ENCODE measurements at places on chromosomes 4 and X.

GRCh38 chr4:186623546-186623945, 68.2 kb upstream of the MTNR1A start:
- DNase-seq = no peak

GRCh38 chr4:96293806-96294205, 453.9 kb downstream of the PDHA2 start:
- no peak for DNase-seq

GRCh38 chr4:10096201-10096977, 20.2 kb downstream of the WDR1 start:
- DNase-seq = no peak

DNA sequence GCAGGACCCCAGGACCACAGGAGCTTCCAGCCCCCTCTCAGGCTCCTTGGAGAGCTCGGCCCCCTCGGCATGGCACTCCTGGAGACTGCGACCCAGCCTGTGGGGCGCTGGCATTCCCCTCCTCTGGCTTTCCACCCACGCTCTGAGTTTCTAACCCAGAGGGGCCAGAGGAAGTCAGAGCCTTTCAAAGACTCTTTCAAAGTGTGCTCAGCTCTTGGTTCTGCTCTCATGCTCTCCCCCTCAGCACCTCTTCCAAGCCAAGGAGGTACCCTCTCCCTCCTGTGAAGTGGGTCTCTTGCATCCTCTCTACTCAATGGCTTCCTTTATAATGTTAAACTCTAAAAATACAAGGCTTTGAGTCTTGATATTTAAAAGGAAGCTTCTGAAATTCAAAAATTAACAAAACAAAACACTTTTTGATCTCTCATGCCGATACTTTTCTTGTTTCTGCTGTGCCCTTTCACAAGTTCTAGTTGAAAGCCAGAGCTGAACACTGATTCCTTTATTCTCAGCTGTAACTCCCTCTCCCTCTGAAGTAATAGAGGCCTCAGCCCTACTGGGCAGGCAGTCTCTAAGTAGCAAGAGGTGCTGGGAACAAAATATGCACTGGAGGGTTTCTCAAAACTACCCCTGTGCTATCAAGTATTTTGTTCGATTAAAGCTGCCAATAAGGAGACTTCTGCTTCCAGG, 82.8 kb downstream of the NAT8L start:
- no peak for DNase-seq

DNA sequence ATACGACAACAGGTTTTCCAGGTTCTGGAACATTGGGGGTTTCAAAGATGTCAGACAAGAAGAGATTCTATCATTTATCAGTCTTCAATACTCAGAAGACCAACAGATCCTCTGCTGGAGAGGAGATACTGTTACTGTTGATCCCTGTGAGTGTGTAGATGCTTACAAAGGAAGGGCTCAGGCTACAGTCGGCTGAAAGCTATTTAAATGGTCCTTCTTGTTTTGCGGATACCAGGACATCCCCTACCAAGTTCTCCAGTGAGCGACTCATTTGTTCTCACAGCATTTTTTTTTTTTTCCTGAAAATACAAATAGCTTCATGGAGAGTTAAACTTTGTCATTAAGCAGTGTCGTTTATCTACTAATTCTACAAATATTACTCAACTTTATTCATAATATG, 201.6 kb downstream of the CAMK2D start:
- DNase-seq = no peak

DNA sequence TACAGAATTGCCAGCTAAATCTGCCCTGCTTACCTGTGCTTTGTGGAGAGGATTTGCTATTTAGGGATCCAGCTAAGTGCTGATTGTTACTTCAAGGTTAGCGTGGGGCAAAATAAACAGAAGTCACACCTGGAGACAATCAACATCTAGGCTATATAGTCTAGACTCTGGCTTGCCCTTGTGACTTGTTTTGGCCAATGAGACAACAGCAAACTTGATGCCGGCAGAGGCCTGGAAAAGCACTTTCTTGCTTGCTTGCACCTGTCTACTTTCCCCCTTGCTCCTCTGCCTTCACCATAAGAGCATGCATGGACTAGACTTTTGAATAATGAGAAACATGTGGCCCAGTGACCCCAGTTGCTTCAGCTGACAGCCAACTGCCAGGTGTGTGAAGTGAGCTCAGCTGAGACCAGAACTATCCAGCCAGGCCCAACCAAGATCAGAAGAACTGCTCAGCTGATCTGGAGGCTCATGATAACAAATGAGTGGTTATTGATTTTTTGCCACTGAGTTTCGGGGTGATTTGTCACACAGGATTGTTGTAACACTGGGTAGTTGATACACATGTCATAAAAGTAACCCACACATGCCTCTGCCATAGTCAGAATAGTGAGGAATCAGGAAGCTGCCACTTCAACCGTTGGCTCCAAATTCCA, 164.4 kb downstream of the RBMX2 start:
- no peak for DNase-seq

DNA sequence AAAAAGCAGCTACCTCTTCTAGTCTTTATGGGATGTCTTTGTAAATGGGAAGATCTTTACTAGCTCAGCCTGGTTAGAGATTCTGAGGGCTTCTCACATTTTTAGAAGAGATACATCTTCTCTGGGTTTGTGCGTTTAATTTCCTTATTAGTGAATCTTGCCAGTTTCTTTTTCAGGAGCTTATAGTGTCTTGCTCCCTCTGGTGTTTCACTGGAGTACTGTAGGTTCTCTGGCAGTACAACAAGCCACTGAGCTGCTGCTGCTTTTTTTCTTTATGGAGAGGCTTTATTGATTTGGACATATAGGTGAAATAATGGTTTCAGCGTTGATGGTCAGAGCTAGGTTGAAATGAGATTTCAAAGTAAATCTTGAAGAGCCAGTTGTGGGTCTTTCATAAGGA, 82.9 kb downstream of the LAS1L start:
- peak; percentile 16 for DNase-seq

GRCh38 chr4:185305979-185306442, 89.7 kb downstream of the LRP2BP start:
- peak; percentile 37 for DNase-seq

GRCh38 chrX:46376246-46376885, 168.9 kb downstream of the ZNF674 start:
- peak; percentile 41 for DNase-seq

GRCh38 chr4:173463816-173464215, 64.9 kb upstream of the SCRG1 start:
- no peak for DNase-seq

DNA sequence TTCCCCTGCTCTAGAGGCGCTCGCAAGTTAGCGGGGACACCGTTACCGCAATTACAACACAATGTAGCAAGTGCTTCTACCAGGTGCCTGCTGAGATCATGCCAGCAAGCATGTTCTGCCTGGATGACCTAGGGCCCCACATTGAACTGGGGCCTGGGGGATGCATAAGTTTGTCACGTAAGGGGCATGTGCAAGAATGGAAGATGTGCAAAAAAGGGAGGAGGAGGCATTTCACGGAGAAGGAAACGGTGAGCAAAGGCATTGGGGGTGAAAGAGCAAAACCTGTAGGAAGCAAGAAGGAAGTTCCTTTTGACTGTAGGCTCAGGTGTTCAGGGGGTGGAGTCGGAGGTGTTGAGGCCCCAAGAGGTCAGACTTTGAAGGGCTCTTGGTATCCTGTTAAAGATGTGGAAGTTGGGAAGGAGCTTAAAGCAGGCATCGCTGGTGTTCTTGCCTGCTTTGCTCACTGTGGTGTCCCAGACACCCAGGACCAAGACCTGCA, 602 bp upstream of the SCARB2 start:
- no peak for DNase-seq

GRCh38 chr4:98506462-98507132, 151.8 kb downstream of the TSPAN5 start:
- DNase-seq = peak; percentile 48

DNA sequence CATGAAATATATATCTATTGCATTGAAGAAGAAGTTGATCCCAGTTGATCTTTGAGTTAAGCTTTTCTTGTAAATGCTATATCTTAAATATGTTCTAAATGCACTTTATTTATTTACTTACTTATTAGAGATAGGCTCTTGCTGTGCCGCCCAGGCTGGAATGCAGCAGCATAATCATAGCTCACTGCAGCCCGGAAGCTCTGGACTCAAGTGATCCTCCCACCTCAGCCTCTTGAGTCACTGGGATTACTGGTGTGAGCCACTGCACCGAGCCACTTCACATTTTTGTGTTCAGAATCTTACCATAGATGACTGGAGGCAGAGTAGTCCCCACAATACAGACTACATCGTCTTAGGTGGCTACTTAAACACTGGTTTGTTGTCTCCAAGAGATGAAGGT, 324.3 kb upstream of the SLIT2 start:
- DNase-seq = no peak

- no peak for DNase-seq
These were observed 194.9 kb upstream of the RPS6KA3 start for GRCh38 chrX:20461576-20461975.

- no peak for DNase-seq
These were observed 114.3 kb downstream of the QDPR start for GRCh38 chr4:17397611-17398010.

- DNase-seq = no peak
These were observed 253.2 kb upstream of the IGFBP7 start for GRCh38 chr4:57363346-57363745.

DNA sequence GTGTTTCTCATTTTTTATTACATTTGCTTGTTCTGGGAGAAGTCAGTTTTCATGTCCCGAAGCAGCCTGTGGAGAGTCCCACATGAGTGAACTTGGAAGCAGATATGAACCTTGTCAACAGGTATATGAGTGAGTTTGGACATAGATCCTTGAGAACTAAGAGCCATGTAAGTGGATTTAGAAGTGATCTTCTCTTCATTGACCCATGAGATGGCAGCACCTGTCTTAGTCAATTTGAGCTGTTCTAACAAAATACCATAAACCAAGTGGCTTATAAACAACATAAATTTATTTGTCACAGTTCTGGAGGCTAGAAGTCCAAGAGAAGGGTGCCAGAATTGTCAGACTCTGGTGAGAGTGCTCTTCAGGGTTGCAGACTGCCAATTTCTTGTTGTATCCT, 1043.8 kb downstream of the ADGRL3 start:
- DNase-seq = no peak

DNA sequence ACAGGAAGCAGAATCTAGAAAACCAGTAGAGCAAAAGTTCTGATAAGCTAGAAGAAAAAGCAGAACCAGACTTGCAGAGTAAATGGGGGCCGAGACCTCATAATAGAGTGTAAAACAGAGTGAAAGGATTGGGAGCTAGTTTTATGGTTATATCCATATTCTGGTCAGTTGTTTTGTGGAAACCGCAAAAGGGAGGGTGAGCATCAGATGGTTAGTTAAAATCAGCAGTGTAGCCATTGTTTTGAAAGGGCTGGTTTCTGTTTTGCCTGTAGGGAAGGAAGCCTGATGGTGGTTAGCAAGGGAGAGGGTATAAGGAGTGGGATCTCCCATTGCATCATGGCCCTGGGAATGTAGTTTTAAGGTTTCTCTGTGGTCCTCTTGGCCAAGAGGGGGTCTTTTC, 17.2 kb upstream of the CCNI start:
- DNase-seq = no peak

DNA sequence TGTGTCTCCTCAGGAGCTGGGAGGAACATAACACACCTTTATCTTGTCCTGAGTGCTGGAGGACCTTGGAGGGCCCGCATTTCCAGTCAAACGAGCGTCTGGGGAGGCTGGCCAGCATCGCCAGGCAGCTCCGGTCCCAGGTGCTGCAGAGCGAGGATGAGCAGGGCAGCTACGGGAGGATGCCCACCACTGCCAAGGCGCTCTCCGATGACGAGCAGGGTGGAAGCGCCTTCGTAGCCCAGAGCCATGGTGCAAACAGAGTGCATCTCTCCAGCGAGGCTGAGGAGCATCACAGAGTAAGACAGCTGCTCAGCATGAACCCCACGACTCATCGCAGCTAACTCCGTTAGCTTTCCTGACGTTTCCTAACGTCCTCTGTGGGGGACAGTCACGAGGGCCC, 430 bp downstream of the TRIML1 start:
- DNase-seq = no peak

GRCh38 chr4:71814433-71814832, 30.6 kb upstream of the GC start:
- peak; percentile 60 for DNase-seq

GRCh38 chrX:84336646-84337045, 148.6 kb upstream of the RPS6KA6 start:
- no peak for DNase-seq

DNA sequence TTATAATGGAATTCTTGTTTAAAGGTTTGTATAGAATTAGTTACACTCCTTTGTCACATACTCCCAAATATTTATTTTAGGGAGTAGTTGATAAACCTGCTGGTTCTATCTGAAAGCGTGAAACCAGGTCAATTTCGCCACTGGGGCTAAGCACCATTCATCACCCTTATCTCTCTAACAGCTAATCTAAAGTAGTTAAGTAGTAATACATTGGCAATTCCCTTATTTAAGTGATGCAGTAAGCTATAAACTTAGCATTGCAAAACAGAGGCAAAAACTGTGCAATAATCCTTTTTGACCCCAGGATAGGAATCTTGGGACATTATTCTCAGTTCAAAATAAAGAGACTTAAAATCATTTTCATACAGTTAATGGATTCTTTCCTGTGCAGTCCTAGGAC, 33.7 kb upstream of the PTPN13 start:
- DNase-seq = no peak

DNA sequence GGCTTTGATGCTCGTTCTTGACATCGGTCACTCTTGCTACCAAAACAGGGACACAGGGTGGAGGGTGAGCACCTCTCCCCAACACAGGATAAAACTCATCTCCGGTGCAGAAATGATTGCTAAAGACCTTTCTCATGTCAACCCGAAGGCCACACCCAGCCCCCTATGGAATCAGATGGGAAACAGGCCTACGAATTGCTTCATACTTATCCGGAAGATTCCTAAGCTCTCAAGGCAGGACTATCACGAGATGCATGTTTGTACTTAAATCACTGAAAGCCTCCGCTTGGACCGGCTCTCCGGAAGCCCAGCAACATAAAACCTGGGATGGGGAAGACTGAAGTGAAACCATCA, 74.9 kb downstream of the MTMR1 start:
- DNase-seq = no peak

GRCh38 chr4:151169223-151169622, 69.8 kb downstream of the RPS3A start:
- DNase-seq = peak; percentile 29

- DNase-seq = no peak
These were observed 104.9 kb downstream of the CLNK start for GRCh38 chr4:10579648-10580047.

- DNase-seq = no peak
These were observed 107.1 kb downstream of the ANXA10 start for GRCh38 chr4:168199260-168199957.

Data from iPS-NIHi11 (cell line).